ENCODE measurements at places on chromosomes 3 and 15. TPM values are rescaled to one million over a fixed set of nuclear protein-coding genes. Genes with fewer than 3 reads are reported as not detected.

GRCh38 chr3:142981108-142981507 is 17.6 kb upstream of the PAQR9 start:
- DNase-seq: no peak

GRCh38 chr3:13106308-13107001 is 33.2 kb upstream of the IQSEC1 start:
- no peak for DNase-seq

DNA sequence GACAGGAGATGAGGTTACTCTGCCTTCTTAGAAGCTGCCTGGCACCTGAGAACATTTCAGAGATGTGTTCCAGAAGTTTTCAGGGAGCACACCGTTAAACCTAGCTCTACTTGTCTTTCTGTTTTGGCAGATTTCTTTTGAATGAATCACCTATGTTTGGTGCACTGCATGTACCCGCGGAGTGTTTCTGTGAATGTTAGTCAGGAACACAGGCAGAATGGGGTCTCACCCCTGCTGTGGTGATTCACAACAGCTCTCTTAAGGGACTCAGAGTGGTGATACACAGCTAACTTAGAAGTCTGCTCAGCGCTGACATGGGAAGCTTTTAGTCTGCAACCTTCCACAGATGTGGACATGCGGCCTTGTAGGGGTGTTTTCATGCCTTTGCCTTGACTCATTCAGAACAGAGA is 24.0 kb downstream of the TSEN2 start:
- no peak for DNase-seq

TMOD3 gene
- total RNA-seq: 21.2 TPM

- no peak for DNase-seq
Observed at GRCh38 chr15:33119273-33119672, 75.2 kb downstream of the FMN1 start.
